ENCODE measurements at places on chromosomes 2 and 18.
A peak's percentile ranks its signal among the peaks of the same experiment; 100 is the strongest.

- peak; percentile 95 for DNase-seq
These were observed 174.0 kb downstream of the TGIF1 start for GRCh38 chr18:3623769-3624545.

- DNase-seq = peak; percentile 48
These were observed 103.8 kb downstream of the GAREM1 start for GRCh38 chr18:32366586-32367538.

GRCh38 chr2:102096103-102096502, 46.4 kb upstream of the IL1R1 start:
- no peak for DNase-seq

GRCh38 chr2:224241812-224242211, 160.1 kb downstream of the FAM124B start:
- no peak for DNase-seq

- no peak for DNase-seq
These were observed 2.8 kb downstream of the PRKCE start for GRCh38 chr2:45654250-45654649.

DNA sequence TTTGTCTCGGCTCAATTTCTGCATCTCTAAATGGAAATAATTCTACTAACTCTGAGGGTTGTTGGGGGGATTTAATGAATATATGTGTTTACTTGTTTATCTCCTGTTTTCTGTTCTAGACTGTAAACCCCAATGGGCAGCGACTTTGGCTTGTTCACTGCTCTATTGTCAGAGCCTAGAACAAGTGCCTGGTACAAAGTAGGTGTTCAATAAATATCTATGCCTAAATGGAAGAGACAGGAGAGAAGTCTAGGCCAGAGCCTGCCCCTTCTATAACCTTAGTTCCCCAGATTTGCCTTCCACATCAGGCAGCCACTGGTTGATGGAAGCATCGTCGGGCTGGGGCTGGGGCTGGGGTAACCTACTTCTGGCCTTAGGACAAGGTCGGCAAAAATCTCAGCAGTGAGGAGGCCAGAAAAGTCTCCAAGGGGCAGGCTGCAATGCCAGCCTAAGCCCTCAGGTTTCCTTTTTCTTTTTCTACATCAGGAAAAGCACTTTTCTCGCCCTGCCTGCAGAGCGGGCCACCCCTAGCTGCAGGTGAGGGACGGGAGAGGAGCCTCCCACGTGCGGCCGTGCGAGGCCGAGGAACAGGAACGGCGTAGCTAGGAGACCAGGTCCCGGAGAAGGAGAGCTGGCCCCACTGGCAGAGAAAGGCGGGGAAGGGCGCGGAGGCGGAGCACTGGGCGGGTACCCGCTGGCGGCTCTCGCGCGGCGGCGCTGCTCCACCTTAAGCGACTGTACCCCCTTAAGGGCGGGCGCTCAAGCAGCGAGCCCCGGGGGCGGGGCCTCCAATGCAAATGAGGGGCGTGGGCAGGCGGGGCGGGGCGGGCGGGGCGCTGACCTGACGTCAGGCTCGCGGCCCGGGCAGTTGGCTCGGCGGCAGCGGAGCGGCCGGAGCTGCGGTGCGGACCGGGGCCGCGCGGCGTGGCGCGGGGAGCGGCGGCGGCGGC, at the start of gene CNNM4:
Gene CNNM4, plus strand, starts transcription at position 867 of the 950 bp plus-strand sequence. CDS start 98 bp downstream, outside the sequence.
- peak; percentile 96 for DNase-seq

DNA sequence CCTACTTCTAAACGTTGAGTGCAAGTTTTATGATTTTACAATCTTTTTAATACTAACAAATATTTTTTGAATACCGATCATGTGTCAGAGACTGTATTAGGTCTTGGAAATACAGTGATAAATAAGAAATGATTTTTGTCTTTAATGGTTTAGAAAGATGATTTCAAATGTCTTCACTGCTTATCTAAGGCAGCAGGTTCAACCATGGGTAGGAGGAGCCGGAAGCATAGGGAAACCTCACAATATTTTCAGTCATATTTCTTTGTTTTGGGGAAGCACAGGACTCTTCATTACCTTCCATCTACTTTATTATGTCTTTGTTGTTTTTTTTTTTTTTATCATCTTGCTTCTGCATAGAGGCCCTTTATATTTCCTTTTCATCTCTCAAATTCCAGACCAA, 165.2 kb upstream of the EPC2 start:
- no peak for DNase-seq

DNA sequence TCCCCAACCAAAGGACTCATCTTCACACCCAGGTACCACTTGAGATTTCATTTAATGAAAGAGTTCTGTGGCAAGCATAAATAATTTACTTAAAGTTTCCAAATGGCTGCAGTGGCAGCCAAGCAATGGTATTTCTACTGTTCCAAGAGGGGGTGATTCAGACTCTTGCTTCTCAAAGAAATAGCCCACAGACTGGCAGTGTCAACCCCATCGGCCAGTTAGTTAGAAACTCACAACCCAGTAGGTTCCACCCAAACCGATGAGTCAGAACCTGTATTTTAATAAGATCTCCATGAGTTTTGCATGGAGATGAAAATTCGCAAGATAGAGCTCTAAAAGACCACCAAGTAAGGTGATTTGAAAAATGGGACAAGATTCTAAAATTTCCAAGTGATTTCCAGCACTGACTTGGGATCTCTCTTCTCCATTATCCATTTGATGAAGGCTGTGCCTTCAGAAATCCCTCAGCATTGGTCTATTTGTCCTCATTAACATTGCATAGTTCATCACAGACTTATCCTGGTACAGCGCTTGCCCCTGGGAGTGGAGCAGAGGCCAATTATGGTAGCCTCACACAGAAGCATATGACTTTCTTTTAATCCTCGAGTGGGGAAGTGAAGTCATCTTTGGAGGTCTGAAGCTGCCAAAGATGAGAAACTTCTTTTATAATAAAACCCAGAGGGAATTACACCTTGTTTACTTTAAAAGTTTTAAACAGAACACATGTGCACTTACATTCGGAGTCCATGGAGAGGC, 361.4 kb upstream of the ID2 start:
- no peak for DNase-seq

- DNase-seq = peak; percentile 97
These were observed 358.9 kb downstream of the TNS1 start for GRCh38 chr2:217643789-217644301.

DNA sequence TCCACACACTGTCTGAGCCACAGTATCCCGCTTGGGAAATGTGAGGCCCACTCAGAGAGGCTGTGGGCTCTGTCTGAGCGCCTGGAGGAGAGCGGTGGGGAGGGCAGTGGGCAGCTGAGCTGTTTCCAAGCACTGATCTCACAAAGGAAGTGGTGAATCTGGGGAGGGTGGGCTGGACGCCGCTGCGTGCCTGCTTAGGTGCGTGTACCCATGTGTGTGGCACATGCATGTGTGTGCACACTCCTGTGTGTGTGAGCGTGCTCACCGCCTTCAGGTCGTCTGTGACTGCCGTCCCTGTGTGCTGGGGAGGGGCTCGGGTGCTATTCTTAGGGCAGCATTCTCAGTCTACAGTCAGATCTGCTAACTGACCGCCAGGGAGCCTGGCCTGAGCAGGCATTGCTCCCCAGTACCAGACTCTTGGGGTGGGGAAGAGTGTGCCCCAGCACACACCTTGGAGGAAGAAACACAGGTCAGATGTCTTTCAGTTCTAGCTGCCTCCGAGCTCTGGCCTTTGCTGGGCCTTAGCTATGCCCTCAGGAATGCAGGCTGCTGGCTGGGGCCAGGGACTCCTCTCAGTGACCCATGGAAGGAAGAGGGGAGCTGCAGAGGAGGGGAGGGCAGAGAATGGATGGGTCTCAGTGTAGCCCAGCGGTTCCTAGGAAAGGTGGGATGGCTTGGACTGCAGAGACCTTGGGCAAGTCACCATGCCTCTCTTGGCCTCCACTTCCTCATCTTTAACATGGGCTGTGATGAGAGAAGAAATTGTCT, 31.4 kb downstream of the KCNIP3 start:
- no peak for DNase-seq

DNA sequence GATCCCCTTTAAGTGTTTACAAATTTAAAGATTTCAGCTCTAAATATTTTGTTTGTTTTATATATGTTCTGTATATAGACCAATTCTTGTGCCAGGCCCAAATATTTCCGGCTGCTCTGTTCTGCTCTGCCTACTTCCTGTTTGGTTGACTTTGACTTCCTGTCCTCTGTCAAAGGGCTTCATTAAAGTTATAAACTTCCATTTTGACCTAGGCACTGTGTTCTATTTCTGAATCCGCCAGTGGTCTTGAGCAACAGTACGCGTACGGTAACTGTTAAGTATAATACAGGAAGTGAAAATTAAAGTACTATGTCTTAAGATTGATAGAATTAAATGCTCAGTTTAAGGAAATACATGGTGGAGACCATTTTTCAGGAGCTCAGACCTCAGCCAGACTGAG, 13.5 kb upstream of the REL start:
- no peak for DNase-seq

- peak; percentile 25 for DNase-seq
These were observed 52.6 kb downstream of the CXCR4 start for GRCh38 chr2:136065384-136065783.

DNA sequence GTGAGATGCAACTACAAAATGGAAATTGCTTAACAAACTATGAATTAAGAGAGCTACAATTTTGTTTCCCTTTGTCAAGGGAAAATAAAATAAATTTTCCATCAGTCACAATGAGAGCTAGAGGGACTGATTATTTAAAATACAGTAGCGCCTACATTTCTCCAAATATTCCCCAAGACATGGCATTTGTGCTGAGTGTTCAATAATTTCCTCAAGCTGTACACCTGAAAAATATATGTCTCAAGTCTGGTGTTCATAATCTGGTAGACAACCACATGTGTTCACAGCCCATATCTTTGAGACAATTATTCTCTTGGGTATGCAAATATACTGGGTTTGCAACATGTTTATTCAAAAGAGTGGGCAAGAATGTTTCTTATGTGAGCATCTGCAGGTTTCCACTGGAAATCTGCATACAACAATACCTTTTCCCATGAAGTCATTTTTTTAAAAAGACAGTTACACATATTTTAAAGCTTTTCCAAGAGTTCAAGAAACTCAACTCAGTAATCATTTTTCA, 240.1 kb upstream of the VRK2 start:
- DNase-seq = no peak

DNA sequence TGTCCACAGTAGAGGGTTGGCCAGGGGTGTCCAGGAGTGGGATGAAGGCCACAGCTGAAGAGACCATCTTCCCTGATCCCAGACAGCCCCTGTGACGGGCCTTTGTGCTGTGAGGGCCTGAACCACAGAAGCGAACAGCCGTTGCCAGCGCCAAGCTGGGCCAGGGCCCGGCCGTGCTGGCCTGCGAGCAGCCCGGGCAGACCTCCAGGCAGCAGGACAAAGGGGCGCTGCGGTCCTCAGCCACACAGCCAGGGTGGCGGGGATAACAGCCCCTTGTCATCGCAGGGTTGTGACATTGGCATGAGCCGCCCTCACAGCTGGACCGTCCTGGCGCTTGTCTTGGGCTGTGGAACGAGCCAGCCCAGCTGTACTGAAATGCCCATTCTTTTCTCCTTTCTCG, 161.1 kb downstream of the FAM210A start:
- no peak for DNase-seq

GRCh38 chr2:48277153-48277552, 252.8 kb upstream of the STON1 start:
- no peak for DNase-seq

DNA sequence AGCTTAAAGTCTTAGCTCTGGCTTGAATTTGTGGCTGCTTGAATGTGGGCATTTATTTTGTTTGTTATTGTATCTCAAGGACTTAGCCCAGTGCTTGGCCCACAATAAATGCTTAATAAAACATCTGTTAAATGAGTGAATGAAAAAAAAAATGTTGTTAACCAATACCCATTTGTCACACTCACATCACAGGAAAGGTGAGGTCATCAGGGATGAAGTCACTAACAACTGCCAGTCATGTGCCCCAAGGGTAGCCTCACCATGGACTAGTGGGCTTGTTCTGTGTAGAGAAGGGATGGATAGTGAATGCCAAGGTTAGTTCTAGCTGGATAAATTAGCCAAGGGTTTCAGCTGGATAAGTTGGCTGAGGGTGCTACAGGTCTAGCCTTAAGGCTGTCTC, 3.0 kb downstream of the NRBP1 start:
- no peak for DNase-seq

GRCh38 chr2:27920148-27920885, 29.8 kb downstream of the BABAM2 start:
- DNase-seq = no peak

DNA sequence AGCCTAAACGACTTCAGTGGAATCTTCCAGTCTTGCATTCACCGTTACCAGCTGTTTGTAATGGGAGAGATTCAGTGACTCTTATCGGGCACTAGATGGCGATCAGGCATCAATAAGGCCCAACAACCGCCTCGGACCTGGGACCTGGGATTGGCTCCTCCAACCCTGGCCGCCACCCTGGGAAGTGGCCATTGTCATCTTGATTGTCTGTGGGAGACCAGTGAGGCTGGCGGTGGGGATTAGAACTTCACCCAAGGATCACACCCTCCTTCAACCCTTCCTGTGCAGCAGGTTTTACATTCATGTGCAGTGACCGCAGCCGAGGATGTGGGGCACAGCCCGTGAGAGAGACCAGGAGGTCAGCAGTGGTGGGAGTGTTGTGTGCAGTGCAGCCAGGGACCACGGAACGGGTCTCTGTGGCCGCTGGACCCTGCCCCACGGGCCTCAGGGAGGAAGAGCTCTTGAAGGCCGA, 85.3 kb downstream of the SPP2 start:
- DNase-seq = peak; percentile 92

GRCh38 chr18:52348209-52348608, 8.2 kb downstream of the DCC start:
- DNase-seq = peak; percentile 59

GRCh38 chr2:28470759-28471158, 25.1 kb upstream of the PLB1 start:
- DNase-seq = no peak

DNA sequence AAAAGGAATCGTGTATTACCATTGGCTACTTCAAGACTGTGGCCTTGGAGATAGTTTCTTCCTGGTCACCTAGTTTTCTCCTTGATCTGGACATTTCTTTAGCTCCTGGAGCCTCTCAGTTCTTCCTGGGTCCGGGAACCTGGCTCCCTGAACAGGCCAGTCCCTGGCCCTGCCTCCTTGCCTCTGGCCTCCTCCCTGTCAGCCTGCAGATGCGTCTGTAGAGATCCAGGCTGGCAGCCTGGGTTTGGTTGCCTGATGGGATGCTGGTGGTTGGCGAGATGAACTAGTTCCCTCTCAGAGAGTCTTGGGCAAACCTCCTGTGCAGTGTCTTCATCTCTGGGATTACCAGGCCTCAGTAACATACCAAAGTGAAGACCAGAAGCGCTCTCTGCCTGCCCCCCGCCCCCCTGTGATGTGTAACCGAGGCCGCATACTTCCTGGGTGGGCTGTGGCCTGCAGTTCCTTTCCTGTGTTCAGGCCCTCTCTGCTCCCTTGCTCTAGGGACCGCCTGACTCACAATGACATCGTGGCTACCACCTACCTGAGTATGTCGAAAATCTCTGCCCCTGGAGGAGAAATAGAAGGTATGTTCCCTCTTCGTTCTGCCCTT, 85.4 kb downstream of the DYSF start:
- DNase-seq = no peak

- peak; percentile 34 for DNase-seq
These were observed 896 bp downstream of the CACNB4 start for GRCh38 chr2:152097801-152098495.

DNA sequence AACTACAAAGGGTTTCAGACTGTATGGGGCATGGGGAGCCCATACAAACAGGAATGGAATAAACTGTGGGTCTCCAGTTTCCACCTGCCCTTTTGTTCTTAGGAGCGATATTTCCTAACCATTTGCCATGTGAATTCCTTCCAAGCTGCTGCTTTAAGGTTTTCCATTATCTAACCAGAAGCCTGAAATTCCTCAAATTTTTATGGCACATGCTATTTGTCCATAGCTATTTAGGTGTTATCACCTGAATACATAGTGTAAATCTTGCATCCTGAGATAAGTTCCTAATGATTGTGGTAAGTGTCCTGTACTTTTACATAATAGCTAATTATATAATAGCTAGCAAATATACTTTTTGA, 17.4 kb upstream of the PAIP2B start:
- no peak for DNase-seq

All from NCI-H82 (cell line).